Stimulated activated CD8-positive, alpha-beta memory T cell treated with anti-CD3 and anti-CD28 coated beads, Interleukin-4, amount 100 ng/mL, for 4 hours (primary cell): ENCODE measurements at places on chromosomes 7 and 10.

- DNase-seq, result no peak
Measured at GRCh38 chr10:69278446-69278963, at the start of gene HK1. TSS of gene HK1 (plus strand) at chr10:69278496.

- DNase-seq, result no peak
Measured at GRCh38 chr7:117272017-117272759, 50.7 kb downstream of the WNT2 start.

DNA sequence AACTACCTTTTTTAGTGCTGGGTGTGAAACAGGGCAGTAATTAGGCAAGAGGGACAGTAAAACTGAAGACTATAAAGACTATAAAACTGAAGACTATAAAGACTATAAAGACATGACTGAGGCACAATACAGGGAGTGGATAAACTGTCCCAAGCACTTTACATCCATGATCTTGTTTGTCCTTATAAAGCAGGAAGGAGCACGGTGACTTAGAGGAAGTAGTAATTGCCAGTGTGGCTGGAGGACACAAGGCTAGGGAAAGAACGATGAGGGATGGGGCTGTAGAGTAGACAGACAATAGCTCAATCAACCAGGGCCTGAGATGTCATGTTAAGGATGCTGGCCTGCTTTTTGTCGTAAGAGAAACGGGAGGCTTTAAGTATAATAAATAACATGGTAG, 26.0 kb downstream of the DNAJC12 start:
- DNase-seq, result no peak

DNA sequence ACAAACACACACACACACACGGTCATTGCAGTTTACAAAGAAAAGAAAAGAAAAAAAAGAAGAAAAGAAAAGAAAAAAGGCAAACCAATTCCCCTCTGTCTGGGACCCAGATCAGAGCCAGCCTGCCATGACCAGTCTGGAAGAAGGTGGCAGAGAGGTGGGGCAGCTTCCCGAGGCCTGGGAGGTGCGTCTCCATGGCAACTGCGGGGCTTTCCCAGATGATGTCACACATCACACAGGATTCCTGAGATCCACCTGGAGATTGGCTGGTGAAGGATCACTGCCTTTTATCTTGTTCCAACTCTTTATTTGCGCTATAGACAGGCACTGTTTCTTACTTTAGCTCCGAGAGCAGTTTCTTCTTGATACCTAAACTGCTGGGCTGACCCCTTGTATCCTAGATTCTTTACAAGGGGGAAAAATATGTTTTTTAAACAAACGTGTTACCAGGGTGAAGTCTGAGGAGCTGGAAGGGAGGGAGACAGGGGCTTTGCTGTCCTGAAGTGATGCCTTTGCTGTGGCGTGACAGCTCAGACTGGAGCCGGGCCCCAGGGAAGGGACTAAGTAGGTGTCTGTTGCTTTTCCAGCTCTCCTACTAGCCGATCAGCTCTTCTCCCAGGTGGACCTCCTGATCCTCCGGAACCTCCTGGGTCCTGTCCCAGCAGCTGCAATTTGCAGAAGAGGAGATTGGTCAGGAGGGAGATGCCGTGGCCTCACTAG, 298.5 kb downstream of the KLF6 start:
- DNase-seq, result no peak

- DNase-seq, result no peak
Measured at GRCh38 chr7:158123753-158124152, 463.9 kb downstream of the PTPRN2 start.

DNA sequence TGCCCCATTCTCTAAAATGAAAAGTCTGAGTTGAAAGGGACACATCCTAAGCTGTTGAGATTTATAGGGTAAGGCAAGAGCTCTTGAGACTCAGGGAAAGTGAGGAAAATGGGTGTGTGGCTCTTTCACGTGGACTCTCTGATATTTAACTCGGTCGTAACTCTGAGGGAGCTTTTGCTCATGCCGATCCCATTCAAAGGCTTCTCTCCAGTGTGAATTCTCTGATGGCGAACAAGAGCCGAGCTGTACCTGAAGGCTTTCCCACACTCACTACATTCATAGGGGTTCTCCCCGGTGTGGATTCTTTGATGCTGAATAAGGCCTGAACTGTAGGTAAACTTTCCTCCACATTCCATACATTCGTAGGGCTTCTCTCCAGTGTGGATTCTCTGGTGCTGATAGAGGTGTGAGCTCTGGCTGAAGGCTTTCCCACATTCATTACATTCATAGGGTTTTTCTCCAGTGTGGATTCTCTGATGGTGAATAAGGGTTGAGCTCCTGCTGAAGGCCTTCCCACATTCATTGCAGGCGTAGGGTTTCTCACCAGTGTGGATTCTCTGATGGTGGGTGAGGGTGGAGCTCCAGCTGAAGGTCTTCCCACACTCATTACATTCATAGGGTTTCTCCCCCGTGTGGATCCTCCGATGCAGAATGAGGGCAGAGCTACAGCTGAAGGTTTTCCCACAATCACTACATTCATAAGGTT, 10.4 kb downstream of the ZNF3 start:
- DNase-seq, result no peak

DNA sequence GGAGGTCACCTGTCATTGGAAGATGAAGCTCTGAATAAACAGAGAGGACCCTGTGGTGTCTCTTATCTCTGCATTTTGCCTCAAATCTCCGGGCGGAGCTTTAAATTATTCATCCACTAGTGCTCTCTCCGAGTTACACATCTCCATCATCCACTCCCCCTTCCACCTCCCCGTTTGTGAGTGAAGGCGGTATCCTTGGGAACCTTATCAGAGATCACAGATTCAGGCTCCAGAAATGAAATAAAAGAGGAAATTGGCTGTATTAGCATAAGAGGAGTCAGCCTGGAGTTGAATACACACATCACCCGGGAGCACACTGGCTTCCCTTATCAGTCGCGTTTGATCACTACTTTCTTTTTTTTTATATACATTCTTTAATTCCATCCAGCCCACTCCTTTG, 1184.8 kb downstream of the GATA3 start:
- DNase-seq, result no peak

GRCh38 chr7:127625331-127625730, 7.4 kb upstream of the PAX4 start:
- DNase-seq, result no peak

DNA sequence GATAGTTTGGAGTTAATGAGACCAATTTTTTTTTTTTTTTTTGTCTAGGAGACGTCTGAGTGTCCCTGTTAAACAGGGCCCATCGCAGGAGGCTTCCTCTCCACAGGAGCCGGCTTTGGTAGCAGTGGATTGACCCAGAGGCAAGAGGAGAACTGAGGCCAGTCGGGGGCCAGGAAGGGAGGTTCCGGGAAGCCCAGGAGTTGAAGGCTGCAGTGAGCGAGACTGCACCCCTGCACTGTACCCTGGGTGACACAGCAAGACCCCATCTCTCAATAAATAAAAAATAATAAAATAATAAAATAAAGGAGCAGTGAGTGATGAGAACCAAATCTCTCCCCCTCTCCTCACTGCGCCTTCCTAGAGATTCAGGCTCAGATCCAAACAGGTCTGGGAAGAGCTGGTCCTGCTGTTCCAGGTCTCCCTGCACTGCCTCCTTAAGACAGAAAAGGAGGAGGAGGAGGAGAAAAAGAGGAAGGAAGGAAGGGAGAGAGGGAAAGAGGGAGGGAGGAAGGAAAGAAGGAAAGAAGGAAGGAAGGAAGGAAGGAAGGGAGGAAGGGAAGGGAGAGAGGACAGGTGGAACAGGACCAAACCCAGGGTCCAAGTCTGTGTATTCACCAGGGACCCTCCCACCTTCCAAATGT, 3.5 kb downstream of the MNX1 start:
- no peak for DNase-seq

DNA sequence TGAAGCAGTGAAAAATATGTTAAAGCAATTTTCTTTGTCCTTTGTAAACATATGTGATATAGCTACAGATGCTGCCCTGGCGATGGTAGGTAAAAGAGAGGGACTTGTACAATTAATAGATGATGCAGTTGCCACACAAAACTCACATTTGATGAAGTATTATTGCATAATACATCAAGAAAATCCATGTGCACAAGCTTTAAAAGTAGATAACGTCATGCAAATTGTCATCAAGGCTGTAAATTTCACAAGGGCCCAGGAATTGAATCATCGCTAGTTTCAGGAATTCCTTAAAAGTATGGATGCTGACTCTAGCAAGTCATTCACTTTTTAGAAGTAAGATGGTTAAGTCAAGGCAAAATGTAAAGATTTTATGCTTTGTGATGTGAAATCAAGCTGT, 10.0 kb downstream of the CYP3A5 start:
- no peak for DNase-seq

- no peak for DNase-seq
Measured at GRCh38 chr10:103238506-103239252, 7.0 kb upstream of the RPEL1 start.

DNA sequence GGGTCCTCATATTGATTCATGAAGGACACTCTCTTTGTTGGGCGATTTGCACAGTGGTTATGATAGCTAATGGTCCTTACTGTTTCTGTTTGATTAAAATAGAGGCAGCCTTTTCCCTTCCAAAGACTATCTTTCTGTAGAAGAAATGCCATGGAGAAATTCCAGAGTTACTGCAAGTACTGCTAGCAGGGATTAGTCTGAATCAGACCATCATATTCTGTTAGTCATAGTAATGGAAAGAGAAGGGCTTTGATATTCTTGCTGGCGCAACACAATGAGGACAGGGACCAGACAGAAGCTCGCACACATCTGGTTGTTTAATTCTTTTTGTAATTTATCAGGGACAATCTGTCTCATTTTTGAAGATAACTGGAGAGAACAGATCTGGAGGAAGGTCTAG, 304.5 kb upstream of the FZD8 start:
- no peak for DNase-seq
